ENCODE measurements at places on chromosomes 16 and 17.

GRCh38 chr17:29155227-29155965, 24.8 kb downstream of the MYO18A start:
- DNase-seq, result no peak

DNA sequence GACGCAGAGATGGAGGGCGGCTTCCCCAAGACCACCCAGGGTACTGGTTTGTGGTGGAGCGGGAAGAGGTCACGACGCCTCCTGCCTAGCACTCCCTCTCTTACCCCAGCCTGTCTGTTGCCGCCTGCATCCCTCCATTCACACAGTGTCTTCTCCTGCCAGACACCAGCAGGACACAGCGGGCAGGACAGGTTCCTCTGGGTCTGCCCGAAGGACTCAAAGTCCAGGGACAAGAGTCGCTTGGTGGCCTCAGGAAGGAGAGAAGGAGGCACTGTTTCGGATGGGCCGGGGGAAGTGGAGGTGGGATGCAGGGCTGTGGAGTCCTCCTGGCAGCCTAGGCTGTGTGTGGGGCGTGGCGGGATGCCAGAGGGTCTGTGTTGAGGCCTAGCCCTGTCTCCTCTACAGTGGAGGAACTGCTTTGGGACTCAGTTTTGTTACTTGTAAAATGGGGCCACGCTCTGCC, 19.6 kb upstream of the TNS4 start:
- DNase-seq, result no peak

DNA sequence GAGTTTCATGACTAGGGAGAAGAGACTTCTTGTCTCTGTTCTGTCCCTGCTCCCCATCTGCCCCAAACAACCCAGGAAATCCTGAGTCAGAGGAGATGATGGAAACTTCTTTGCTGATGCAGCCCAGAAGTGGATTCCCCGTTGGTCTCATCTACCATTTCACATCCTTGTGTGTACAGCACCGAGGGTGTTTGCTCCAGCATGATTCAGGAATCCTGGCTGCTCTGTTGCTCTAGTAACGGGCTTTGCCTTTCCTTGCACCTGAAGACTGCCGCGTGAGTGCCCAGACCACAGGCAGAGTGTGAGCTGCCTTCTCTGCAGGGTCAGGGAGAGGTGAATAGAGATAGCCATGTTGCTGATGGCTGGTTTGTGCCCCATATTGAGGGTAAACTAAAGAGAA, 408.4 kb downstream of the CPPED1 start:
- DNase-seq, result no peak

- DNase-seq, result no peak
Measured at GRCh38 chr17:60390186-60390585, 1.7 kb downstream of the USP32 start.

DNA sequence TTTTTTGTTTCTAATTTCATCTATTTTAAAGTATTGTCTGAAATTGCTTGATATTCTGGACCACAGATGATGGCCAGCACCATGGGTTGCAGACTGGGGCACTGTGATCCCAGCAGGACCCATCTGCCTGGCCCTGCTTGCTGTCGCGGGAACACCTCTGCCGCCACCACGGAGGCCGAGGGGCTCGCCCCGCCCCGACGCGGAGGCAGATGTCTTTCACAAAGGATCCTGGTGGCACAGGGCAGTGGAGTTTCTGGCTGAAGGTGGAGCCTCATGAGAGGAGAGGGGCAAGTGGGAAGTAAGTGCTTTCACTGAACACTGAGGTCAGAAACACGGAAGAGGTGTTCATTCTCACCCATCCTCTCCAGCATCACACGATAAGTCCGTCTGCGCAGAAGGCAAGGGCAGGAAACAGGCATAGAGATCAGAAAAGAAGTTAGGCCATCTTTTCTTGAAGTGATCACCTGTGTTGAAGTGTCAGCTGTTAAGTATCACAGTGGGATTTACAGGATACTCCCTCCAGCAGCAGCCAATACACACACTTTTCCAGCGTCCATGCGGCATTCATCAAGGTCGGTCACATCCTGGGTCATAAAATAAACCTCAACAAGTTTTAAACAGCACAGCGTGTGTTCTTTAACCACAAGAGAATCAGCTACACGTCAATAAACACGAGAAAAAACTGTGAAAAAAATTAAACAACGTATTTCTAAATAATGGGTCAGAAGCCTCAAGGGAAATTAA, 194.5 kb downstream of the RPTOR start:
- no peak for DNase-seq

- DNase-seq, result peak; percentile 68
Measured at GRCh38 chr17:39667945-39668924, at the start of gene PNMT. TSS of gene PNMT (plus strand) at chr17:39668453. CDS start at chr17:39668476, 23 bp downstream.

GRCh38 chr17:46822388-46822921, 4.0 kb upstream of the WNT3 start:
- no peak for DNase-seq

- DNase-seq, result no peak
Measured at GRCh38 chr16:75383141-75383540, 50.2 kb downstream of the CFDP1 start.

- no peak for DNase-seq
Measured at GRCh38 chr16:57196286-57196685, 10.2 kb downstream of the RSPRY1 start.

GRCh38 chr16:78642621-78643285, 543.3 kb downstream of the WWOX start:
- DNase-seq, result no peak

GRCh38 chr17:33925649-33926048, 329.4 kb upstream of the CCL2 start:
- DNase-seq, result no peak

GRCh38 chr17:13562271-13562800, 39.4 kb downstream of the HS3ST3A1 start:
- DNase-seq, result no peak

- DNase-seq, result no peak
Measured at GRCh38 chr17:27631411-27631760, 398 bp downstream of the LGALS9 start.

DNA sequence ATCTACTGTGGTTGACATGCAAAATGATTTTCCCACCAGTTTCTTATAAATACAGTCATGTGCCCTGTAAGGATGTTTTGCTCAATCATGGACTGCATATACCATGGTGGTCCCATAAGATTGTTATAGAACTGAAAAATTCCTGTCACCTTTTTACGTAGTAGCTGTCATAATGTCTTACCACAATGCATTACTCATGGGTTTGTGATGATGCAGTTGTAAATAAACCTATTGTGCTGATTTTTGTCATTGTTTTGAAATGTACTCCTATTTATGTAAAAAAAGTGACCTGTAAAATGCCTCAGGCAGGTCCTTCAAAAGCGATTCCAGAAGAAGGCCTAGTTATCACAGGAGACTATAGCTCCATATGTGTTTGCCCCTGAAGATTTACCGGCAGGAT, 695.4 kb upstream of the KIF2B start:
- no peak for DNase-seq

DNA sequence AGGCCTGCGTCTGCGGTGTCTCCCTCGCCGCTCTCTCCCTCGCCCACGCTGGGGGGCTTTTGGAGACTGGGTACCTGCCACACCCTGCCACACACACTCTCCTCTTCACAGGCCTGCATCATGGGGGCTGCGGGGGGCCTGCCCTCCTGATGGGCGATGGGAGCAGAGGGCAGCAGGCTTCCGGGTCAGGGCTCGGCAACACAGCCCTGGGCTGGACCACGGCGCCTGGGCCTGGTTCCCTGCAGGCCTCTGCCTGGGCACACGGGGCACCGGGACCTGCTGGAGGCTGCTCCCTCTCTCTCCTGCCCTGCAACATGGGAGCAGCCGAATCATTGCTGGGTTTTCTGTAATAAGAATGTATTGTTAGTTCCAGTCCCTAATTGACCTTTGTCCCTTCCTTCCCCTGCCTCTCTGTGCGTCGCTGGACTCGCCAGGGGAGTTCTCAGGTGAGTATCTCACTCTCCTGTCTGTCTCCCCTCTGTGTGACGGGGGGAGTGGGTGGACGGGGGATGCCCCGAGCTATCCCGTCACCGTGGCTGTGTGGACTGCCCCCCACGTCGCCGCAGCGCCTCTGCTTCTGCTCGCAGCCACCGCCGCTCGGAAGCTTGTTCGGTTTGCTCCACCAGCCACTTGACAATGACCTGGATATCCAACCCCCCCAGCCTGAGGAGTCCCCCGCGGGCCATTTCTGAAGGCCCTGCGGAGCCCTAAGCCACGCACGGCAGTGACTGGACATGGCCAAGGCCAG, 13.5 kb downstream of the NME3 start:
- no peak for DNase-seq

- DNase-seq, result no peak
Measured at GRCh38 chr16:24423312-24423711, 116.1 kb upstream of the RBBP6 start.

Measured in lung (tissue), 17 donors.